ENCODE measurements at places on chromosomes 5 and 9. TPM values are rescaled to one million over a fixed set of nuclear protein-coding genes. Genes with fewer than 3 reads are reported as not detected.
A peak's percentile ranks its signal among the peaks of the same experiment; 100 is the strongest.

DNA sequence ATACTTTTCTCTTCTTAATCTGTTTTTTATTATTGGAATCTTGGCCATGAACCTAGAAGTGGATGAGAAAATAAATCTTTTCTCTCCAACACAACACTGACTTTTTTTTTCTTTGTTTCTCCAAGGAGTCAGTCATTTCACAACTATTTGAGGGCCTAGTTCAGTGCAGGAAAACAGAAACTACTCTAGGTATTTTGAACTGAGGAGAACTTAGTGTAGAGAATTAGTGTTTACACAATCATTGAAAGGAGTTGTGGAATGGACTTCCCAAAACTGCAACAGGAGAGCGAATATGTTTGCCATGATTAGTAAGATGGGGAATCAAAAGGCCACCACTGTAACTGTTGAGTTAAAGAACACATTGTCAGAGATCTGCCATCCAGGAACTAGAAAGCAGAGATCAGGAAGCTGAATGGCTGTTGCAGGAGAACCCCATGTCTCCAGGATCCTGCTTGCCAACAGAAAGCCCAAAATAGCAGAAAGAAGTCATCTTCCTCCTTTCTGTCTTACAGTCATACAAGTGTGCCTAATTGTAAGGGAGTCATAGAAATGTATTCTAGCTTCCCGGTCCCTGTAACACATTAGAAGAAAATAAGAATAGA, 20.3 kb upstream of the PCDH1 start:
- no peak for DNase-seq

- peak; percentile 71 for DNase-seq
These were observed 11.0 kb downstream of the CDH10 start for GRCh38 chr5:24633715-24634325.

- DNase-seq = no peak
These were observed 162.5 kb downstream of the ZNF462 start for GRCh38 chr9:107025260-107026035.

ESM1 gene
- not detected for total RNA-seq

SSBP2 gene
- total RNA-seq = 4.7 TPM

GRM6 gene
- total RNA-seq = not detected

EDIL3 gene
- not detected for total RNA-seq

SECISBP2 gene
- total RNA-seq = 29.2 TPM

Measured in HT-29 (cell line).